Mammary epithelial cell (primary cell): ENCODE measurements at places on chromosomes 5 and 9. TPM values are rescaled to one million over a fixed set of nuclear protein-coding genes. Genes with fewer than 3 reads are reported as not detected.
A peak's percentile ranks its signal among the peaks of the same experiment; 100 is the strongest.

The TAS2R1 gene
- not detected in 2 replicates for total RNA-seq

The CTSV gene
- total RNA-seq, result 41.3 and 101 TPM in 2 replicates

- no peak for DNase-seq
These were observed 5.7 kb downstream of the SPARC start for GRCh38 chr5:151680944-151681427.

DNA sequence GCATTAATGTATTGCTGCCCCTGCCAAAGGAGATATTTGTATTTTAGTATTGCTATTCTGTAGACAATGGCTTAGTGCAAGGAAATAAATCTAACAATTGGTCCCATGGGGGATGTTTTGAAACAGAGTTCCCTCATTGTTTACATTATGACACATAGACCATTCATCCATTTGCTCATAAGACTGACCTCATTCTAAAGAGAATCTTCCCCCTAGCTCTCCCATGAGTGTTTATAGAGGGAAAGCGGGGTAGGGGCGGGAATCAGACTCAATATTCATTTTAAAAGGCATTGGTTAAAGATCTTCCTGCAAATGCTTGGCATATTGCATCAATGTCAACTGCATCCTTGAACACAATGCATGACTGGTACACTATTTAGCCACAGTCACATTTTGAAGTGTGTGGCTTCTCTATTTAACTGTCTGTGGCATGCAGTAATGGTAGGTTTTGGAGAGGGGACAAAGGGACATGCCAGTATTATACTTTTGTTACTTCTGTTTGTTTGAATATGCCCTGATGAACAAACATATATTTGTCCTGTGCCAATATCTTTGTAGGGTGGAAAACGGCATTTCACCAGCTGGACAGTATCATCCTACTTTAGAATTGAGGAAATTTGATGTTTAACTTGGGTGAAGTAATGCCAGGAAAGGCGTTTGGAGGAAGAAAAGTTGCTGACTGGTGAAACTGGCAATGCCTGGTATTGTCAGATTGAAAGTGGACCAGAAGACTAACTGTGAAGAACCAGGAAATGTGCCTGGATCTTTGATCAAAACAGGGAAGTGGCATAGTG, 84.1 kb upstream of the MEGF10 start:
- DNase-seq, result peak; percentile 80

GRCh38 chr5:132425975-132426524, 56.5 kb downstream of the SLC22A5 start:
- no peak for DNase-seq

GRCh38 chr5:76601470-76601869, 21.7 kb downstream of the F2RL2 start:
- peak; percentile 46 for DNase-seq

DNA sequence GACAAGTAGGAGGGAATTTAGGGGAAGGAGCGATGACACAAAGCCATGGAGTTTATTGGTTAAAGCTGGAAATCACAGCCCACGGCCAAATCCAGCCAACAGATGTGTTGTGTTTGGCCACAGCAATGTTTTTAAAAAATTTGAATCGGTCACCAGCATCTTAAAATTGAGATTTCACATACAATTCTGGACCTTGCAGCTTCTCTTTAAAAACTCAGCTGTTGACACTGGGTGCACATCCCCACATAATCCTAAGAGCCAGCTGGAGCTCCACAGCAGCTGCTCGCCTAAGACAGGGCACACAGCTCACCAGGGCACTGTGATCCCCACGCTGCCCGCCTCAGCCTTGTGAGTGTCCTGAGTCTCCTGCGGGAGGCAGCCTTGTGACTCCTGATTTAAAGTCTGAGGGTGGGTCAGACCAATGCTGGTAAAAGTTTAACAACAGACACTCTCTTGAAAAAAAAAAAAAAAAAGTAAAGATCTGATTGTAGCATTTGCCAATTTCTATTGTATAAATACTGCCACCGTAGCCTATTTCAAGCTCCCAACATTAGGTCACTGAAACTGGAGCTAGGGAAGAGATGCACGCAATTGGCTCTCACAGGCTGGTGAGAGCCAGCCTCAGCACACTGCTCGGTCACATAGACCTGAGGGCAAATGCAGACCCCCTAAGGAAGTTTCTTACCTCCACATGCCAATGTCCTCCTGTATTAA, 124.8 kb downstream of the HSD17B3 start:
- no peak for DNase-seq

DNA sequence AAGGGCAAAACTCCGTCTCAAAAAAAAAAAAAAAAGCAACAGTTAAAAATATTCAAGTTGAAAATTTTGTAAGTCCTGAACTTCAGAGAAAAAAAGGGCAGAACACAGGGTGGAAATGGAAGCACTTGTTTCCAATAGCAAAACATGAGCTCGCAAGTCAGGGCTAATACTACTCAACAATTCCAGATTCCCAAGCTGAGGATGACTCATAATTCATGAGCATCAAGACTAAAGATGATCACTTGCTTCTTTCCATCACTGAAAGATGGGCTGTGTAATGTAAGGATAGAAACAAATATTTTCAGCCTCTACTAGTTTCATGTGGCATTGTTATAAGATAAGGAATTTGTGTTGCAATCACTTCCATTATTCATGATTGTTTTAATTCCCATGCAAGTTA, 33.5 kb upstream of the FST start:
- DNase-seq, result peak; percentile 61

DNA sequence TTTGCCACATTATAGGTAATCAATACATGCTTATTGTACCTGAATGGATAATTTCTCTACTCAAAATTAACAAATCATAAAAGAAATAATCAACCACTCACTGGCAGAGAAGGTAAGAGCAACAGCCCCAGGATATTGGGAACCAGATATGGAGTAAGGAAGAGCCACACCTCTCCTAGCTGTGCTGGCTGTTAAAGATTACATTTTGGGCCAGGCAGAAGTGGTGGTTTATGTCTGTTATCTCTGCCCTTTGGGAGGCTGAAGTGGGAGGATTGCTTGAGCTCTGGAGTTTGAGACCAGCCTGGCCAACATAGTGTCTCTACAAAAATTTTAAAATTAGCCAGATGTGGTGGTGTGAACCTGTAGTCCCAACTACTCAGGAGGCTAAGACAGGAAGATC, 56.4 kb downstream of the BHMT start:
- no peak for DNase-seq

- no peak for DNase-seq
These were observed 70.3 kb downstream of the BARX1 start for GRCh38 chr9:93884808-93885207.

DNA sequence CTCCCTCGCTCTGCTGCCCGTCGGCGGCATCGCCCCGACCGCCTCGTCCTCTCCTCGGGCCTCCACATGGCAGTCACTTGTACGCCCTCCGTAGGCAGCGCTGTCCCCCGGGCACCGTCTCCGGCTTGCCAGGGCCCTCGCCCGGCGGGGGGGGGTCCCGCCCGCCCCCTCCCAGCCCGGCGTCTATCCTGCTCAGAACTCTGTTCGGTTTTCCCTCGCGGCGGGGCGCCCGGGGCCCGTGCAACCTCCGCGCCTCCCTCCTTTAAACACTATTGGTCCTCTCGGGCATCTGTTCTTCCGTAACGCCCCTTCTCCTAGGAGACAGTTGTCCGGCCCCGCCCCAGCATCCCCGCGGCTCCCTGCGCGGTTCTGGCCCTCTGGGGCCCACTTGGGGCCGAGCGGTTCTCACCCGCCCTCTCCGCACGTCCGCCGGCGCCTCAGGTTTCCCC, 831 bp downstream of the ODF2 start:
- DNase-seq, result peak; percentile 70
